ENCODE measurements at places on chromosomes 1 and 21.
A peak's percentile ranks its signal among the peaks of the same experiment; 100 is the strongest.

DNA sequence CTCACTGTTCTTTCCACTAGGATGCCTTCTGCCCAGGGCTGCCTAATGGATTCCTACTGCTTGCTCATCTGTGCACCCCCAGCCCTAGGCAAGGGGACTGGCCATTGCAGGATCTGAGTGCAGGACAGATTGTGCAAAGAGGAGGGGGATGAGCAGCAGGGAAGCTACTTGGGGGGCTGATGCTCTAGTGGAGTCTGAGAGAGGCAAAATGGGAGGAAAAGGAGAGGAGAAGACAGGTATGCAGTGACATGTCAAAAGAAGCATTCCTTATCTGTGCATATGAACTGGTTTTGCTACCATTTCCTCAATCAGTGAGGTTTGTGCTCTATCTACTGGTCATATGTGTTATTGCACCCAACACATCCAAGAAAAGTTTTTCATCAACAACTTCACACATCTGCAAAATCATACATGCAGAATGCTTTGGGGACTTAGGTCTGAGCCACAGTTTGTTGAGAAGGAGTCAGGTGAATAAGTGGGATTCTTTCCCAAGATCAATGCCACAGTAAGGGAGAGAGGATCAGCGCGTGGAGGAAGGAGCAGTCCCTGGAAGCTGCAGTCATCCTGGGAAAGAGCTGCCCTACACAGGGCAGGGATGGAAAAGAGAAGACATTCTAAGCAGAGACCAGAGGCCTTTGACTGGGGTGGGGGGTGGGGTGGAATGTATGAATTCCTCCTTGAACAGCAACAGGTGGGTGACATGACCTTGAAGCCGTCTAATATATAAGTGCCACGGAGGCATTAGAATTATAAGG, 14.4 kb downstream of the SLC5A9 start:
- no peak for DNase-seq

- DNase-seq, result no peak
These were observed 14.0 kb downstream of the TRMT13 start for GRCh38 chr1:100146958-100147357.

GRCh38 chr21:14451546-14451945, 68.6 kb upstream of the HSPA13 start:
- no peak for DNase-seq

DNA sequence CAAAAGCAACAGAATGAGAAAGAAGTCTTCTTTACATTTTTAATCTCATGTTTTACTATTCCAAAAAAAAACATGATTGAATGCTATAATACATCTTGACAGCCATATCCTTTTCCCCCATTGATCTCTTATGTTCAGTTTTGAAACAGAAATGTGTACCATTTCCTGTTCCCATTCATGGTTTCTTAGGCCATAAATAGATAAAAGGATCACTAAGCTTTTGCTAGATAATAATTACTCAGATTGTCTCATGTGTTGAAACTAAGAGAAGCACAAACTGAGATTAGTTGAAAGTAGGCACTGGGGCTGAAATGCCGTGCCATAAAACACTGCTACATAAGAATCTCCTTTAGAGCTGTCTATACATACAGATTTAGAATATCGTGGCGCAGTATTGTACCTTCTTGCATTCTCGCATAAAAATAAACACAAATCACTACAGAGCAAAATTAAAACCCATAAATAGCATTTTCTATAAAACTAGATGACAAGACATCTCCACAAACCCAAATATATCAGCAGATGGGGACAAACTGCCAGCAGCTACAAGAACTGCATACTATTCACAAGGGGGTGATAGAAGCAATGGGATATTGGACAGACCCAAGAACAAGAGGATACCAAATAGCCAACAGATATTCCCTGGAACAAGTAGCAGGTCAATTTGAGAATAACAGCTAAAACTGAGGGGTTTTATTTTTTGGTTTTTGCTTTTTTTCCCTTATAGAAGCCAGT, 405.3 kb upstream of the PRMT6 start:
- no peak for DNase-seq

GRCh38 chr1:28145728-28146127, 30.8 kb downstream of the PTAFR start:
- no peak for DNase-seq

DNA sequence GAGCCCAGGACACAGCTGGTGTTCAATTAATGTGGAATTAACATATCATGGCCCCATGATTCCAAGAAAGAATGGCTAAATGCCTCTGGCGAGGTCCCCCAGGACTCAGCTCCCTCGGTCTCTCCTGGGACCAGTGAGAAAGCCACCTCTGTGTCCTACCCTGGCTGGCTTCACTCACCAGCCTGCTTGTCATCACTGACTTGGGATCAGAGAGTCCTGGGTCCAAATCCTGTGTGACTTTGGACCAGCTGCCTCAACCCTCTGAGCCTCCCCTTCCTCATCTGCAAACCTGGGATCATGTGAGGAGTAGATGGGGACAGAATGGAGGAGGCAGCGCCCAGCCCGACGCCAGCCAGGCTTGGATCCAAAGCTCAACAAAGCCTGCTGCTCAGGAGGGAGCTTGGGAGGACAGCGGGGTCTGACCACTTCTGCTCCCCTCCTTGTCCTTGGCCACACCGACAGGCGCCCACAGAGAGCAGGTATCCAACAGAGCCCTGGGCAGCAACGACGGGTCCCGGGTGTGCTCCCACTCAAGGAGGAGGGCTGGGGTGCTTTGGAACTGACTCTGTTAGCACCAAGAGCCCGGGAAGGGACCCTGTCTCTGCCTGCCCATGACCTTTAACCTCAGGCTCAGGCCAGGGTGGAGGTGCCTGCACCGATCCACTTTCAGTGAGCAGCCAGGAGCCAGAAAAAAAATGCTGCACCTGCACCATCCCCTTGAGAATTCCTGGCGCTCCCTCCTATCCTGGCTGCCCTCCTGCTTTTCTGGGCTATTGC, 3.2 kb downstream of the SH2D5 start:
- no peak for DNase-seq

DNA sequence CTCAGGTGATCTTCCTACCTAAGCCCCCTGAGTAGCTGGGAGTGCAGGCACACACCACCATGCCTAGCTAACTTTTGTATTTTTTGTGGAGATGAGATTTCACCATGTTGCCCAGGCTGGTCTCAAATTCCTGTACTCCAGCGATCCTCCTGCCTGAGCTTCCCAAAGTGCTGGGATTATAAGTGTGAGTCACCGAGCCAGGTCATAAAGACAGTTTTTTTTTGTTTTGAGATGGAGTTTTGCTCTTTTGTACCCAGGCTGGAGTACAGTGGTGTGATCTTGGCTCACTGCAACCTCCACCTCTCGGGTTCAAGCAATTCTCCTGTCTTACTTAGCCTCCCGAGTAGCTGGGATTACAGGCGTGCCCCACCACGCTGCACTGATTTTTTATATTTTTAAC, 42.1 kb downstream of the KIF1B start:
- no peak for DNase-seq

DNA sequence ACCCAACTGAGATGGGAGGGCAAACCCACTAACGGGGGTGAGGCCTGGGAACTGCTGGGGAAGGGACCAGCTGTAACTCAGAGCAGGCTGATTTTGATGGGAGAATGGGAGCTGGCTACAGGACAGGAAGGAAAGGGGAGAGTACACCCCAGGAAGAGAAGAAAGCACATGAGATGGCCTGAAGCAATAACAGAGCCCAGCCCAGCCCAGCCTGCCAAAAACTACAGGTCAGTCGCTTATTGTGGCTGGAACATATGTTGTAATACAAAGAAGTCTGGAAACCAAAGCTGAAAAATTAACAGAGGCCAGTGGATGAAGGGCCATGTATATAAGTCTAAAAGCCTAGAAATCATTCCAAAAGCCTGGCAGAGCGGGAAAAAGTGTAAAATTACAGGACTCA, 1.6 kb downstream of the ITLN2 start:
- no peak for DNase-seq

GRCh38 chr1:9766759-9767442, 56.9 kb downstream of the CLSTN1 start:
- DNase-seq, result no peak

DNA sequence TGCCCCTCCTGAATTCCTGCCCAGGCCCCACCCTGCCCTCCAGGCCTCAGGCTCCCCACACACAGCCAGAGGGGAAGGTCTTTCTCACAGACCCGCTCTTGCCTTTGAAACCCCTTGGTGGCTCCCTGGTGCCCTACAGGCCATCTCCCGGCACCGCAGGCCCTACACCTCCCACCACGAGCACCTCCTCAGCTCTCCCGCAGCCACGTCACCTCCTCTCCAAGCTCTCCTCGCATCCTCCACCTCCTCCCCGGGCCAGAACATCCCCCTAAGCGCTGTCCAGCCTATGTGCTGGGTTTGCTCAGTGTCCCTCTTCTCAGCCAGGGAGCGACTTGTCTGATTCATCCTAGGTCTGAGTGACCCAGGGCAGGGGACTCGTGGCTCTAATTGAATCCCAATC, 66.4 kb downstream of the DMRTB1 start:
- no peak for DNase-seq

DNA sequence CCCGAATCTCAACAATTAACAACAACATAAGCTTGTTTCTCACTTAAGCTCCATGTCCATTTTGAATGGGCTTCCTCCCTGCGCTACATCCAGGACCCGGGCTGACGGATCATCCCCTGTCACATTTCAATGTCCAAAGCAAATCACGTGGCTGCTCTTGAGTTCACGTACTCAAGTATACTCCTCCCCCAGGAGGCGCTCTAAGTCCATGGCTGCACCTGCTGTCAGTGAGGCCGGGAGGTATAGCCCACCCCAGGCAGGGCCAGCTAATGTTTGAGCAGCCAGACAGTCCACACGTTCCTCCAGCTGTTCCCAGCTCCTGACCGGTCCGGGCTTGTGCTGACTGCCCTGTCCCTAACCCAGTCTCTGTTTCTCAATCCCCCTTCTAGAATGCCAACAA, 220.8 kb downstream of the SLC35F3 start:
- no peak for DNase-seq

GRCh38 chr1:15851210-15852035, 3.9 kb downstream of the SPEN start:
- DNase-seq, result no peak

- no peak for DNase-seq
These were observed 7.5 kb downstream of the CCDC27 start for GRCh38 chr1:3759796-3760195.

- DNase-seq, result no peak
These were observed 69.3 kb downstream of the GLIS1 start for GRCh38 chr1:53669621-53670191.

GRCh38 chr21:46153247-46154154, 1.9 kb downstream of the FTCD start:
- DNase-seq, result peak; percentile 68

DNA sequence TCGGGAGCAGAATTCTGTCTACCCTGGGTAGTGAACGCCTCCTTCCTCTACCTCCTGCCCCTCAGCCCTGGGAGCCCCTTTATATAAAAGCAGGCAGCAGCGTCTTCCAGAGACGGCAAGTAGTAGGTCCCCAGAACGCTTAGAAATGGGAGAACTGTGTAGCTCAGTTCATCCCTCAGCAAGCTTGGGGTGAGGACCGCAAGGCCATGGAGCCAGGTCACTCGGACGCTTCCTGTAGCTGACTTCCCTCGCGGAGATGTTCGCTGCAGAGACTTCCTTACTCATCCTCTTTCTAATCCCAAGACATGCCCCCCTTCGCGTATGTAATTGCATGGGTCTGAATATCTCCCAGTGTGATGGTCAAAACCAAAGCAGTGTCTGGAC, 141.4 kb upstream of the COA6 start:
- DNase-seq, result no peak

DNA sequence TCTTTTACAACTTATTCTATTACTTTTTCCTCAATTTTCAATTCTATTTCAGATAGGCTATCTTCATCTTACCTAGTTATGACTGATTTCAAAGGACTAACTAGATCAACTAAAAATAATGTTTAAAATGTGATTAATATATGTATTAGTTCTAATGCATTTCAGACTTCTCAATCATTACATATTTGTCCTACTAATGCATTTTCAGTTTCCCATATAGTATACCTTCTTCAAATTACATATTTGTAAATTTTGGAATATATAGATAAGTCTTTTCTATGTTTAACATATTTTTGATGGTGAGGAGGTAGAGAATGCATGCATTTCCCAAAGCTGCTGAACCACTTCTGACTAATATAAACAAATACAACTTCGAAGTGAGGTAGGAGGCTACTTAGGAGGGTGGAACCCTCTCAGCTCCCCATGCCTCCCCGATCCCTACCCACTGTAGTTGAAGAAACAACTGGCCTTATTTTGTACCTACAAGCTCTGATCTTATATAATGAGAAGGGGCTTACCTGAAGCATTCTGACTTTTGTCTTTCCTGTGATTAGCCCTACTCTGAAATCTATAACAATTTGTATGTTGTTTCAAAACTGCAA, 1.7 kb downstream of the TRMT1L start:
- DNase-seq, result no peak

GRCh38 chr1:198544265-198544664, 3.8 kb upstream of the ATP6V1G3 start:
- no peak for DNase-seq

GRCh38 chr1:201603613-201604232, 64.8 kb downstream of the NAV1 start:
- DNase-seq, result no peak
